ENCODE measurements at places on chromosomes 5 and 9.
A peak's percentile ranks its signal among the peaks of the same experiment; 100 is the strongest.

GRCh38 chr9:16704116-16705110, 166.1 kb downstream of the BNC2 start:
- DNase-seq = no peak

GRCh38 chr9:117649126-117649525, 55.1 kb upstream of the TLR4 start:
- DNase-seq = no peak

DNA sequence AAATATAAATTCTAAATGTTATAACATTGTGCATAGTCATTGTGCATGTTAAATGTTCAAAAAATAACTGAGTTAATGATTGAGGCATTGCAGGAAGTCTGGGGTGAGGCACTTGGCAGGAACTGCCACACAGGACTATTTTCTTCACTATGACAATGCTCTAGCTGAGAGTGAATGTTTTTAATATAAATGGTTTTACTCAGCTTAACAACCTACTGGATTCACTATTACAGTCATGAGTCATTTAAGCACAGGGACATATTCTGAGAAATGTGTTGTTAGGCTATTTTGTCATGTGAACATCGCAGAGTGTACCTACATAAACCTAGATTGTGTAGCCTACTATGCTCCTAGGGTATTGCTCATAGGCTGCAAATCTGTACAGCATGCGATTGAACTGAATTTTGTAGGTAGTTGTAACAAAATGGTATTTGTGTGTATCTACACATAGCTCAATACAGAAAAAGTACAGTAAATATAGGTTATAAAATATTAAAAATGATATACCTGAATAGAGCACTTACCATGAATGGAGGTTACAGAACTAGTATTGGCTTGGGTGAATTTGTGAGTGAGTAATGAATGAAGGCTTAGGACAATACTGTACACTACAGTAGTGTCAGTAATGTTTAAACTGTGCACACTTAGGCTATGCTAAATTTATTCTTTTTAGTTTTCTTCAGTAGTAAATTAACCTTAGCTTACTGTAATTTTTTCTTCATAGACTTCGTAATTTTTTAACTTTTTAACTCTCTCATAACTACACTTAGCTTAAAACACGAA, 346.1 kb upstream of the PTGER4 start:
- no peak for DNase-seq

GRCh38 chr5:14787801-14788579, 83.6 kb downstream of the ANKH start:
- DNase-seq = no peak

- peak; percentile 27 for DNase-seq
These were observed 1.1 kb downstream of the CPLX2 start for GRCh38 chr5:175872287-175873087.

GRCh38 chr5:180832638-180833068, 28.4 kb downstream of the ZFP62 start:
- DNase-seq = no peak

DNA sequence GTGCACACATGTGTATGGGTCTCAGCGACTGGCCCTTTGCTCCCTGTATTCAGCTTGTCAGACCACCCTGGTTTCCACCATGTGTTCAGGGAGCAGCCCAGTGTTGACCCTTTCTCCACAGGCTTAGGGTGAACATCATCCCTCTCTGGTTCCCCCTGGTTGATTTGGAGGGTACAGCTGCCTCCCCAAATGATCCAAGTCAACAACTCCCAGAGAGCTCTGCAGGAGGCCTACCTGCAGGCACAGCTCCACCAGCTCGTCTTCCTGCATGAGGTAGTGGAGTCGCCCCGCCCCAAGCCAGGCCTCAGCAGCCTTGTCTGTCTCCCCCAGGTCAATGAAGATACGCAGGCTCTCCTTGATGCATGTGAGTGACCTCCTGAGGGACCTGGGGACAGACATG, 50.5 kb downstream of the SH3TC2 start:
- no peak for DNase-seq

DNA sequence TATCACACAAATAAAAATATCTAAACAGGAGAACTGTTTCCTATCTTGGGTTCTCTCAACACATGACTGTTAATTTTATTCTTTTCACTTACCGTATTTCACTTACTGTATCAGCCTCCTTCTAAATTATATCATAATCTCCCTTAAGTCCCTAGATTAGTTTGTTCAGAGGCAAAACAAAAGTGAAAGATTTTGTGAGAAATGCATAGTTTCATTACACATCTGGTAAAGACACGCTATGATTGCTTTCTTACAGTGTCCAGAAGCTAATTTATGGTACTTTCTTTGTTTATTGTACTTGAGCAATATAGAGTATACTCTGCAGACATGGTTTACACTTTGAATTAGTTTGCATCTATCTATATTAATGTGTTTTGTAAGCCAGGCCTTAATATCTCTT, 159.7 kb upstream of the TLX3 start:
- no peak for DNase-seq

- no peak for DNase-seq
These were observed 509.4 kb upstream of the CDH18 start for GRCh38 chr5:20497356-20497755.

GRCh38 chr9:95874989-95875304, 544 bp upstream of the ERCC6L2 start:
- peak; percentile 62 for DNase-seq
